ENCODE measurements at places on chromosomes 16 and 17.

DNA sequence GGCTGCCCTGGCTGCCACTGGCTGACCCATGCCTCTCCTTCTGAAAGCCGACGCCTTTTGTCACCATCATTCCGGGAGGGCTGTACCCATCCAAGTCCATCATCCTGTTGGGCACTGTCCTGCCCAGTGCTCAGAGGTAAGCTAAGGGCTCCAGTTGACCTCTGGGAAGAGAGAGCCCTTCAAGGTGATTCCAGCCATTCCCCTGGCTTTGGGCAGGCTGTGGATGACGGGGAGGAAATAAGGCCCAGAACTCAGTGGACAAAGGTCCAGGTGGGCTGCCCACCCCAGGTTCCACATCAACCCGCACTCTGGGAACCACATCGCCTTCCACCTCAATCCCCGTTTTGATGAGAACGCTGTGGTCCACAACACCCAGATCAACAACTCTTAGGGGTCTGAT, 45.8 kb downstream of the NOS2 start:
- no peak for DNase-seq

DNA sequence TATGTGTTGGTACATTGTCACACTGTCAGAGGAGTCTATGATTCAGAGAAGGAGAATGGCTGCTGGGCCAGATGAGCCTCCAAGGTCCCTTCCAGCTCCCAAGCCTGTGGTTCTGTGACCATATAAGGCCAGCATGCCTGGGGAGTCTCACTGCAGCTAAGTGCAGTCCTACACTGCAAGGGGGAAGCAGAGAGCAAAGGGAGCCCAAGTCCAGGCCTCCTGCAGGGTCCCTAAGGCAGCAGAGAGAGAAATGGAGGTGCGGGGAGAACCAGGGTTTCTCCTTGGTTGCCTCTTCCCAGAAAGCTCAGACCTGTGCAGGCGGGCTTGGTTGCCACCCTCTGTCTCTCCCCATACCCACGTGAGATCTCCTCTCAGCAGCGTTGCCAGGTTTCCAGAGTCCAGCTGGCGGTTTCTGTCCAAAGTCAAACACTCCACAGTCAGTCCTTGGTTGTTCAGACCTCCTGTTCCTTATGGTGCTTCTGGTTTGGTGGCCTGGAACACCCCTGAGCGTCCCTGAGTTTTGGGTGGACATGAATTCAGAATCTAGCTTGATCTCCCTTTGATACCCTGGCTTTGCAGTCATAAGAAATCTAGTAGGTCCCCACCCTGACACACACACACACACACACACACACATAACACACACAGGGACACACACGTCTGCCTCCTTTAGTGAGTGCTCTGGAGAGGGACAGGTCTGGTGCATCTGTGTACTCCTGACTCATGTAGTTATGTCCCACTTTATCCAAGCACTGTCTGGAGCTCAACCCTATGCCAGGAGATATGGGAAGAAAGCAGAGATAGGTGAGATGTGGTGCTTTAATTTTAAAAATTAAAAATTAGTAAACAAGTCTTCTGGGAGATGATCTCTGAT, 78.8 kb downstream of the GNAO1 start:
- DNase-seq, result peak; percentile 47

- DNase-seq, result no peak
These were observed 83.6 kb downstream of the CMIP start for GRCh38 chr16:81528256-81528655.

DNA sequence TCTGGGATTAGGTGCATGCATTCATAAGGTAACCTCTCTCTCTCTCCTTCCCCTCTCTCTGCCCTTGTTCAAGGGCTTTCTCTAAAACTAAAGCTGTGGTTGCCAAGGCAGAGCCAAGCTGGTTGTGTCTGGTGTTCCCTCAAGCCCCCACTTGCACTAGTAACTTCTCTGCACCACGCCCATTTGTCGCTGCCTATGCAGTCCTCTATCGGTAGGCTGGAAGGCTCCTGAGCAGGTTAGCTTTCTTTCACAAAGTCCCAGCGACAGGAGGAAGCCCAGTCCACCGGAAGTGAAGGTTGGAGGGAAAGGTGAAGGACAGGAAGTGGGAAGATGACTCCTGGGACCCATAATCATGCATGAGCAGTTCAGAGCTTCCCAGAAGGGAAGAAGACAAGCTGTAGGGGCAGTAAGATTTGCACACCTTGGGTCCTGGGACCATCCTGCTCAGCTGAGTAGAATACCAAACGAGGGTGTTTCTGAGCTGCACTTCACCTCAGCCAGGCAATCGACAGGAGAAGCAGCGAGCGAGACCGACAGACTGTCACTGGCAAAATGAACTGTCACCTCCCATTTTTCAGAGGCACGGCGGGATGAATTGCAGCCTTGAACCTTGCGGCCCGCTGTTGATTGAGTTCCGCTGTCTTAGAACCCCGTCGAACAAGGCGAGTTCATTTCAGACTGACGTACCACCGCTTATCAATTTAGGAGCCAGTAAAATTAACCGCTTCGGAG, 14.7 kb upstream of the SKAP1 start:
- no peak for DNase-seq

DNA sequence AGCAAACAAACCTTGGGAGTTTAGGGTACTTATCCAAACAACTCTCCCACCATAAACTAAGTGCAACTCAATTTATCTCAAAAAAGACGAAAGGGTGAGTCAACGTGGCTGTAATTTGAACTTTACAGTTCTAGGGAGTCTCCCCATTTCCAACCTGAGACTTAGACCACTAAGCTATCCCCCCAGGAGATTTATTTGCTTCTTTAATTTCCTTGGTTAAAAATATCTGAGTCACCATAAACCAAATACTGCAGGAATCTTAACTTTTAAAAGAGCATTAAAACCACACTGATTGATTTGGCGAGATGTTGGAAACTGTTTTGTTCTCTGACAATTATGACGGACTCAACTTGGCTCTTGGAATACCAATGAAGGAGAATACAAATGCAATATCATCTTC, 299.3 kb upstream of the SOX9 start:
- no peak for DNase-seq

GRCh38 chr17:78019367-78019975, 61.0 kb downstream of the TNRC6C start:
- DNase-seq, result no peak

DNA sequence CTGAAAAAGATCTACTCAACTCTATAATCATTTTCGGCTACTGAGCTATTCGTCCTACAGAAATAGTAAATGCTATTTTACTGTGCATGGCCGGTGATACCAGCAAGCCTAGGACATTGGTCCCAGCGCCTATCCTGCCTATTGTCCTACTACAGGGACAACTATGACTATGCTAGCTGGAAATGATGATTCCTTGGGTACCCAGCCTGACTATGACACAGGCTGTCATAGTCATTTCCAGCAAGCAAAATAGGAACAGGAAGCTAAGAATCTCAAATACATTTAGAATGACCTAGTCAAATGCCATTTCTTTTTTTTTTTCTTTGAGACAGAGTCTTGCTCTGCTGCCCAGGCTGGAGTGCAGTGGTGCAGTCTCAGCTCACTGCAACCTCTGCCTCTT, 33.7 kb upstream of the HSBP1 start:
- no peak for DNase-seq

- DNase-seq, result no peak
These were observed 3.7 kb downstream of the SPATA2L start for GRCh38 chr16:89697616-89698331.

DNA sequence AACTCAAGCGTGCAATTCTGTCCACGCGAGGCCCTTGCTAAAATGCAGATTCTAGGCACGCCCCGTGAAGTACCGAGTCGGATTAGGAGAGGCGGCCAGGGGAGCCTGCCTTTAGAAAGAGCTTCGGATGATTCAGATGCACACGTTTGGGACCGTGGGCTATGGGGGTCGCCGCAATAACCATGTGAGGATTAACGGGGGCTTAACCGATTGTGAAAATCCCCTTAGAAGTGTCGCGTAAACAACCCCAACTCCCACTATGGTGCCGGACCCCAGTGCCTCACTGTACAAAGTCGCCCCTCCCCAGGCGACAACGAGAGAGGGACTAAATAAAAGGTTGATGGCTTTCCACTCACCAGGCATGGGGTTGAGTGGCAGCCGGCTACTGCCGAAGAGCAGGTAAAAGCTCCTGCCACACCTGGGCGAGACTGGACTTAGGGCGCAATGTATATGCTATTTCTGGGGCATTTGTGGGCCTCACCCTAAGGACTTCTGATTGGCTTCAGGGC, 635 bp upstream of the SP2 start:
- no peak for DNase-seq

DNA sequence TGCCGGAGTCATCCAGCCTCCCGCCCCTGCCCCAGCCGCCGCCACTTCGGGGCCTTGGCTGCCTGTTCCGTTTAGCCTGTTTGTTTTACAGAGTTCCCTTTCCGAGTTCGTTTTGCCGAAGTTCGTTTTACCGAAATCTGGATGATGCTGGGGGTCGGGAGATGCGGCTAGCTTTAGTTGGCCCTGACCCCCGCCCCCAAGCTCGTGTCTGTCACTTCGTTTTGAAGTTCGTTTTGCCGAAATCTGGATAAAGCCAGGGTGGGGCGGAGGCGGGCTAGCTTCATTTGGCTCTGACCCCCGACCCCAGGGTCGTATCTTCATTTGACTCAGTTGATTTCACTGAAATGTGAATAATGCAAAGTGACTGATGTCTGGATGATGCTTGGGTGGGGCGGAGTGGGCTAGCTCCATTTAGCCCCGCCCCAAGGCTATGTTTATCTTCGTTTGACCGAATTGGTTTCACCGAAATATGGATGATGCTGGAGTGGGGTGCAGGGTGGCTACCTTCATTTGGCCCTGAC, 591 bp downstream of the PSMD7 start:
- no peak for DNase-seq

DNA sequence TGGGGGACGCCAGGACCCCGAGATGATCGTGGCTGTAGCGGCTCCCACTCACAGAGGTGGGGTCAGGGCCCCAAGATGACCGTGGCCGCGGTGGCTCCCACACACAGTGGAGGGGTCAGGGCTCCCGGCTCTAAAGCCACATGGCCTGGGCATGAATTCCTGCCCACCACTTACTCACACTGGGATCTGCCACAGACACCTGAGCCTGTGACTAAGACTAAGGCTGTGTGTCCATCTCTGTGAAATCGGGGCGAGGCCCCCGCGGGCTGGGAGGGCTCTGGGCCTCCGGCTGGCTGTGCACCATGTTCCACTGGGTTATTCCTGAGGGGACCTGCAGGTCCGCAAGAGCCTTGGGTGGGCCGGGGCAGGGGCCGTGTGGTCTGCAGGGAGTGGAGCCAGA, 18.5 kb downstream of the ZFPM1 start:
- no peak for DNase-seq

DNA sequence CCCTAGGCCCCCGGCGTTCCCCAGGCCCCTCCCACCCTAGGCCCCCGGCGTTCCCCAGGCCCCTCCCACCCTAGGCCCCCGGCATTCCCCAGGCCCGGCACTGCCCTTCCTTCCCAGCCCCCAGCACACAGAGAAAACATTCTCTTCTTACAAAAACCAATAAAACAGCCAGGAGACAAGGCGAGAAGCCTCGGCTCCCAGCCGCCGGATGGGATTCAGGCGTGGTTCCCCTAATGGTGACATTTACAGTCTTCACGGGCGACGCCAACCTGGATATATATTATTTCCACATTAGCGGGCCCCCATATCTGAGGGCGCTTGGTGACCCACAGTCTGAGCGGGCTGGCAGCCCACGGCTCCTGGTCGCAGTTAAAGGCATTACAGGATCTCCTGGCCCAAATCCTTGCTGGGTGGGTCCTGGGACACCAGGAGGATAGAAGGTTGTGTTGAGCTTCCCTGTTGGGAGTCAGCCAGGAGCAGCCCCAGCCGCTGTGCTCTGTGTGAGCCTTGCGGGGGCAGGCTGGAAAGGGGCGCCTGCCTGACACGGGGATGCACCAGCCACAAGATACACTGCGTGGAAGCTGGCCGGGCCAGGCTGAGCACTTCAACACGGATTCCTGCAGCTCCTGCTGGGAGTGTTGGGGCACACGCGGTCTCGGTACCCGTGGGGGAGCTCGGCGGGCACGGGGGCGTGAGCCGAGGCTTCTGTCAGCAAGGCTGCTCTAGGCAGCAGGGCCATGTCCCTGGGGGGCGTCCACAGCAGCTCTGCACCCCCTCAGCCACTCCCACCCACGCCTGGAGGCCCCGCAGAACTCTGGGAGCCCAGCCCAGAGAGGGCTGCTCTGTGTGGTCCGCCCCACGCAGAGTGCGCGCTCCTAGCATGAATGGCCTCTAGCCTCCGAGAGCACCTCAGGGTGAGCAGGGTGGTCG, 83.7 kb downstream of the LMF1 start:
- no peak for DNase-seq

GRCh38 chr16:56493126-56493525, 26.7 kb downstream of the BBS2 start:
- no peak for DNase-seq
